Stimulated activated CD8-positive, alpha-beta memory T cell treated with anti-CD3 and anti-CD28 coated beads, Interleukin-7, amount 100 ng/mL, for 24 hours (primary cell): ENCODE measurements at places on chromosomes 1 and 21.

DNA sequence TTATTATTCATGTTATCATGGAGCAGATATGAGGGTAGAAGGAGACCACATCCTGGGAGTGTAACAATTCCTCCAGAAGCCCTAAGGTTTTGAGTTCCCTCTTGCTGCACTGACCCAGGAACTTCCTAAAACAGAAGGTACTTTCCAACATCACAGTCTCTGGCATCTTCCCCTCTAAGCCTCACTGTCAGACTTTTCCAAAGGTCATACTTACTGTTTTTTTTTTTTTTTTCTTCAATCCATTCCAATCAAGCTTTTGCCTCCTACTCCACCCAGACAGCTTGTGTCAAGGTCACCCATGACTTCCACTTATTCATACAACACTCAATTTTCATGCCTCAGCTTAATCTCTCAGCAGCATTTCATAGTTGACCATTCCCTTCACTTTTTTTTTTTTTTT, 18.4 kb upstream of the UQCRHL start:
- no peak for DNase-seq

- DNase-seq = no peak
These were observed 345.7 kb downstream of the ZNF326 start for GRCh38 chr1:90340606-90341005.

DNA sequence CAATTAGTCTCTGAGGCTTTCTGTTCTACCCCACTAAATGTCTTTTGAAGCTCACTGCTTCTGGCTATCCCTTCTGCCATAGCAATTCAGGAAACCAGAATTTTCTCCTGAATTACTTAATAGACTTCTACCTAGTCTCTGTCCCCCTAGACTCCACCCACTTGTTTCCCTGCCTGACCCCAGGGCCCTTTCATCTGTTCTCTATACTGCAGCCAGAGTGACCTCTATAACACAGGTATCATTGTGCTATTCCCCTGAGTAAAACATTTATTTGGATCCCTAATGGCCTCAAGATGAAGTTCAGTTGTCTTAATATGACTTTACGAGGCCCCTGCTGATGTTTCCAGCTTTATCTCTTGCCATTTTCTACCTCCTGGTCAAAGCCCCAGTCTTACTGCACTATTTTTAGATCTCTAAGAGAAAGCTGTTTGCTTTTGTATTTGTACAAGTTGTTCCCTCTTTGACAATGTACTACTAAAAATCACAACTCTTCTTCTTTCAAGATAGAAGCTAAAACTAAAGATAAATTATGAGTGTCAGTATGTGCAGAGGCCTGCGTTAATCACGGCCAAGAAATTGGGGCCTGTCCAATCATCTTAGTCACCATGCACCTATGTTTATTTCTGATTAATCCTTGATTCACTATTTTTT, 54.5 kb downstream of the ATP1B1 start:
- no peak for DNase-seq

DNA sequence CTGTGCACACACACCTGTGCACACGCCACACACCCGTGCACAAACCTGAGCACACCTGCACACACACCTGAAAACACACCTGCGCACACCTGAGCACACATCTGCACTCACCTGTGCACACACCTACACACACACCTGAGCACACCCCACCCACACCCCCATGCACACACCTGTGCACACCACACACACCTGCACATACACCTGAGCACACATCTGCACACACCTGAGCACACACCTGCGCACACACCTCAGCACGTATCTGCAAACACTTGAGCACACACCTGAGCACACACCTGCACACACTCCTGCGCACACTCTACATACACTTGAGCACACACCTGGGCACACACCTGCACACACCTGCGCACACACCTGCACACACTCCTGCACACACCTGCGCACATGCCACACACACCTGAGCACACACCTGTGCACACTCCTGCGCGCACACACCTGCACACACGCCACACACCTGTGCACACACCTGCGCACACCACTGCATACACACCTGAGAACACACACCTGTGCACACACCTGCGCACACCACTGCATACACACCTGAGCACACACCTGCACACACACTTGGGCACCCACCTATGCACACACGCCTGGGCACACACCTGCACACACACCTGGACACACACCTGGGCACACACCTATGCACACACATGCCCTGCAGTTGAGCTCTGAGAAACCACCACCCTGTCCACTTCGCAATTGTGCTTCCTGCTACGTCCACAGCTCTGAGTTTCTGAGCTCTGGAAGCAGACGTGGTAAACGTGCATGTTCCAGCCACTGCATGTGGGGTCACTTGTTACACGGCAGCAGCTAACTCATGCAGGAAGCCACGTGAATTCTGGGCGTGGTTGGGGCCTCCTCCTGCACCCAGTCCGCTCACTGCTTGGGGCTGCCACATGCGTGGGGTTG, 8.0 kb upstream of the C1orf159 start:
- DNase-seq = no peak

DNA sequence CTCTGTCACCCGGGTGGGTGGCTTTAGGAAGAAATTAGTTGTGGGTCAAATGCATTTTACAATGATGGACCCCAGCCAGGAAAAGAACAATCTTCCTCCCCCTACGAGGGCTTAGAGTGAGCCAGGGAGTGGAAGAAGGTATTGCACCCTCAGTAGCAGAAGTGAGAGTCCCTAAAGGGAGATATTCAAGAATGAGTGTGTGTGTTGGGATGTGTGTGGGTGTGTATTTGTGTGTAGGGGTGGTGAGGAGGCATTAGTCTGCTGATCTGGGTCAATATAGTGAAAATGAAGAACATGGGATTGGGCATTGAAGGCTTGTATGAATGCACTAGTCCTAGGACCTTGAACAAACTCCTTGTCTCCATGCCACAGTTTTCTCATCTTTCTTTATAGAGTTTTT, 85.2 kb upstream of the RUNX1 start:
- no peak for DNase-seq

- DNase-seq = no peak
These were observed 13.3 kb upstream of the DR1 start for GRCh38 chr1:93332368-93332767.

DNA sequence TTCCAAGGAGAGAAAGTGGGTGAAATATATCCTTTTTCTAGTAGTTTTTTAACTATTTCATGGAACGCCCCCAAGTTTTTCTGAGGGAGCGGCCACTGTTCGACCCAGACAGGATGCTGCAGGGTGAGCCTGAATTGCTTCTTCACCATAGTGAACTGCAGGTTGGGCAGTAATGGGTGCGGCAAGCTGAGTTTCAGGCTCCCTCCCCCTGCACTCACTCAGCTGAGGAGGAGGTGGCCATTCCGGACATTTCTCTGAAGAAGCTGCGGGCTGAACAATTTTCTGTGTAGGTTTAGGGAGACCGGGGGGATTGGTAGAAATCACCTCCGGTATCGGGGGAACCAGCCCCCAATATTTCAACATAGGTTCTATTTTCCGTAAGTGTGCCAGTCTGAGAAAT, 8.2 kb downstream of the DAP3 start:
- DNase-seq = no peak

DNA sequence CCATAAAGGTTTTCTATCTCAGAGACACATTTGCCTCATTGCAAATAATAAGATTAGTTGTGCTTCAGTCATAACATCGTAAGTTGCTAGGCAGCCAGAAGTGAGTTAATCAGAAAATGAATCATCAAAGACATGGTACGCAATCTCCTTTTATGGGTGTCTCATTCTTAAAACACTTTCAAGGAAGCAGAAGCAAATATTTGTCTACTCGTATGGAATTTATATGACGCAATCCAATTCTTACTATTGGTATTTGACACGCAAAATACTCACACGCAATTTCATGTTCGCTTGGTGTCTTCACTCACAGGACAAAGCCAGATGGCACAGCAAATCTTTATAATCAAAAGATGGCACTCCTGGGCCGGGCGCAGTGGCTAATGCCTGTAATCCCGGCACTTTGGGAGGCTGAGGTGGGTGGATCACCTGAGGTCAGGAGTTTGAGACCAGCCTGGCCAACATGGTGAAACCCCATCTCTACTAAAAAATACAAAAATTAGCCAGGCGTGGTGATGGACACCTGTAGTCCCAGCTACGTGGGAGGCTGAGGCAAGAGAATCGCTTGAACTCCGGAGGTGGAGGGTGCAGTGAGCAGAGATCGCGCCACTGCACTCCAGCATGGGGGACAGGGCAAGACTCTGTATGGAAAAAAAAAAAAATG, 56.4 kb downstream of the HLCS start:
- DNase-seq = no peak

DNA sequence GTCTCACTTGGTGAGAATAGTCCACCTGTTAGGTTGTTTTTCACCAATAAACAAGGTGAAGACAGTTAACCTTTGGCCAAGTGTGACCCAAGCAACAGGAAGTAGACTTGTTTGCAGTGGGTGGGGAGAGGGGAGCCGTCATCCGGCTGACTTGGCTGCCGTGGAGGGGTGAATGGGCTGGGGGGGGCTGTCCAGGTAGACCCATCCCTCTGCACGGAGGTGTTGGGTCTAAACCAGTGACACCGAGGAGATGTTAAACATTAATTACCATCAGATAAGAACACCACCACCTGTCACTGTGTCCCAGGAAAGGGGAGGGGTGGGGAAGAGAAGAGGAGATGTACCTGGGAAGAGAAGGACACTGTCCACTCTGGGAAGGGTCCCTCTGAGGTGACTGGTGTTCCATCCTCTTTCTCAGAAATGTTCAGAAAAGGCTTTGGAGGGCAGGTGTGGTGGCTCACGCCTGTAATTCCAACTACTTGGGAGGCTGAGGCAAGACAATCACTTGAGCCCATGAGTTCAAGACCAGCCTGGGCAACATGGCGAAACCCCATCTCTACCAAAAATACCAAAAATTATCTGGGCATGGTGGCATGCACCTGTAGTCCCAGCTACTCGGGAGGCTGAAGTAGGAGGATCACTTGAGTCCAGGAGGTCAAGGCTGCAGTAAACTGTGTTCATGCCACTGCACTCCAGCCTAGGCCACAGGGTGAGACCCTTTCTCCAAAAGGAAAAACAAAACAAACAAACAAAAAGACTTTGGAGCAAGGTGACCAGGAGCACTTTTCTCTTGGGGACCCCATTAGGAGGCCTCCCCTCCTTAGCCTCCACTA, 6.7 kb upstream of the MYOM3 start:
- no peak for DNase-seq

DNA sequence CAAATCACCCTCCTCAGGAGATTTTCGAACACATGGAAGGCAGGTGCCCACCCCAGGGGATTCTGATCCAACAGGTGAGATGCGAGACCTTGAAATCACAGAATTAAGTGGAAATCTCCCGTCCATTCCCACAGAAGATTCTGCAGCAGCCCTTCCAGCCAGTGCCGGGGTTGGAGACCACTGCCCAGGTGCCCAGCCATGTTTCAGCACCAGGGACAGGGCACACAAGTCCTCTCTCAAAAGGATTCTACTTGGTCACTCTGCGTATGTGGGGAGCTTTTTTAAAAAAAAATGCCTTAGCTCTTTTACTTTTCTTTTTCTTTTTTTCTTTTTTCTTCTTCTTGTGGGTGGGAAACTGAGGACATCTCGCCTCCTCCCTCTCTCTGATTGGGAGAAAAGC, 80.7 kb downstream of the VWA5B1 start:
- no peak for DNase-seq

GRCh38 chr1:74522148-74522547, 9.7 kb upstream of the LRRC53 start:
- no peak for DNase-seq

DNA sequence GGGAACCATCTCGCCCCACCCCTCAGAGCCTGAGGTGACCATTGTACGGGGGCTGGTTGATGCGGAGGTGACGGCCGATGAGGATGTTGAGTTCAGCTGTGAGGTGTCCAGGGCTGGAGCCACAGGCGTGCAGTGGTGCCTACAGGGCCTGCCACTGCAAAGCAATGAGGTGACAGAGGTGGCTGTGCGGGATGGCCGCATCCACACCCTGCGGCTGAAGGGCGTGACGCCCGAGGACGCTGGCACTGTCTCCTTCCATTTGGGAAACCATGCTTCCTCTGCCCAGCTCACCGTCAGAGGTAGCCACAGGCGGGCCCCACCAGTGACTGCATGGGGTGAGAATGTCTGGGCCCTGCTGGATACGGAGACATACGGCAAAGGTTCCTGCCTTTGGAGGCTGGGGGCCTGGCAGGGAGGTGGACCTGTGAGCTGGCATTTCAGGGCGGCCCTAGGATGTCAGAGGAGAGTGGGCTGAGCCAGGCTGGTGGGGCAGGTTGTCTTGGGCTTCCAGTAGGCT, 98.5 kb downstream of the TRIM11 start:
- DNase-seq = no peak

DNA sequence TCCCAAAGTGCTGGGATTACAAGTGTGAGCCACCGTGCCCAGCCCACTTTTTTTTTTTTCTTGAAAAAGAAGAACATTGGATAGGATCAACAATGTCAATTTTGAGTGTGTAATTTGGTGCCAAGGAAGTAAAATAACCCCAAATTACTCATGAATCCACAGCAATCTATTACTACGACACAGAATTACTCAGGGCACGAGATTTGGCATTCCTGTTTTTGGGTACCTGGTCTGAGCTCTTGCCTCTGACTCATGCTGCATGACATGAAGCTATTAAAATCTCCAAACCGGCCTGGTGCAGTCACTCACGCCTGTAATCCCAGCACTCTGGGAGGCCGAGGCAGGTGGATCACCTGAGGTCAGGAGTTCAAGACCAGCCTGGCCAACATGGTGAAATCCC, 10.4 kb downstream of the RNF19B start:
- no peak for DNase-seq

DNA sequence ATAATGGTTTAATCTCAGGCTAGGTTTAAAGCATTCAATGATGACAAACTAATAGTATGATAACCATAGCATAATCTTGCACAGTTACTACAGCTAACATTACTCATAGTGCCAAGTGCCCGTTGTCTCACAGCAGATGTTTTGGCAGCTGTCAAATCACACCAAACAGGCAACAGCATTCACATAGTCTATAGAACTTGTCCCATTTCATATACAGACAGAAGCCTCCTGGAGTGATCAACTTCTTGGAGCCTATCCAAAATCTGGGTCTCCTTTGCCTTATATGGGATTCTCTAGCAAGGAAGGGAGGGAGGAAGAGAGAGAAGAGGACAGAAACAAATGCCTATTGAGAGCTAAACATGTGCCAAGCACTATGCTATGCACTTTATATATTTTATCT, 250.6 kb upstream of the ZP4 start:
- DNase-seq = no peak

GRCh38 chr1:219783605-219784235, 144.6 kb downstream of the SLC30A10 start:
- no peak for DNase-seq

DNA sequence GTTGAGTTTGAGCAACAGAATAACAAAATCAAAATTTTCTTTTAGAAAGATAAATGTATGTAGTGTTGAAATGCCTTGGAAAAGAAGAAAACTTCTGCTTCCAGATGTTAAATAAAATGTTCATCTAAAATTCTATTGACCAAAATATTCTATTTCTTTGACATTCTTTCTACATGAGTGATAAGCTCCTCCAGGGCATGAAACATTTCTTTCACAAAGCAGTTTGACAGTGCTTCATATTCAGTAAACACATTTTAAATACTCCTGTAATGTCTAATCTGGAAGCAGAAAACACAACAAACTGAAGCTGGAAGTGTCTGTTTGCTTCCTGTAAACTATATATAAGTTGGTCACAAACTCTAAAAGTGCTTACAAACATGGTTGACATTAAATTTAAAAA, 61.5 kb downstream of the RGS21 start:
- no peak for DNase-seq

- no peak for DNase-seq
These were observed 123.5 kb upstream of the HOOK1 start for GRCh38 chr1:59691261-59691660.

GRCh38 chr1:48640836-48641492, 135.7 kb downstream of the BEND5 start:
- no peak for DNase-seq
